Activated T-helper 9 cell treated with anti-CD3 and anti-CD28 coated beads, Interleukin-2, amount 50 U/mL, for 16 hours (primary cell): ENCODE measurements at places on chromosomes 1 and 21.

DNA sequence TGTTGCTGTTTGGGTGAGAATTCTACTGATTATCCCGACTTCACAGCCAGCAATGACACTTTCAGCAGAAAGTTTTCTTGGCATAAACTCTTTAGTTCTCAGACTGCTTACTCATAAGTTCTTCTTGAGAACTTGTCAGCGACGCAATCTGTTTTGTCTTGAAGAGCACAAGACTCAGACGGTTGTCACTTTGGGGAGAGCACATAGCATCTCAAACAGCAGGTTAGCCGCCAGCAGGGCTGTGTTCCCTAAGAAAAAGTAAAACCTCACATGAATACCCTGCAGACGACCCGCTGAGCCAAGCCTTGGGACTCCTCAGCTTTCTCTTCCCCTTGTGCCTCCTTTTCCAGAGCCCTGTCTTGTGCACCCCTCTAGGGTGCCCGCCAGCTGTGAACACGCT lies 11.4 kb downstream of the AGMAT start:
- DNase-seq: no peak

- DNase-seq: no peak
Observed at GRCh38 chr1:220325306-220325995, 53.2 kb upstream of the RAB3GAP2 start.

DNA sequence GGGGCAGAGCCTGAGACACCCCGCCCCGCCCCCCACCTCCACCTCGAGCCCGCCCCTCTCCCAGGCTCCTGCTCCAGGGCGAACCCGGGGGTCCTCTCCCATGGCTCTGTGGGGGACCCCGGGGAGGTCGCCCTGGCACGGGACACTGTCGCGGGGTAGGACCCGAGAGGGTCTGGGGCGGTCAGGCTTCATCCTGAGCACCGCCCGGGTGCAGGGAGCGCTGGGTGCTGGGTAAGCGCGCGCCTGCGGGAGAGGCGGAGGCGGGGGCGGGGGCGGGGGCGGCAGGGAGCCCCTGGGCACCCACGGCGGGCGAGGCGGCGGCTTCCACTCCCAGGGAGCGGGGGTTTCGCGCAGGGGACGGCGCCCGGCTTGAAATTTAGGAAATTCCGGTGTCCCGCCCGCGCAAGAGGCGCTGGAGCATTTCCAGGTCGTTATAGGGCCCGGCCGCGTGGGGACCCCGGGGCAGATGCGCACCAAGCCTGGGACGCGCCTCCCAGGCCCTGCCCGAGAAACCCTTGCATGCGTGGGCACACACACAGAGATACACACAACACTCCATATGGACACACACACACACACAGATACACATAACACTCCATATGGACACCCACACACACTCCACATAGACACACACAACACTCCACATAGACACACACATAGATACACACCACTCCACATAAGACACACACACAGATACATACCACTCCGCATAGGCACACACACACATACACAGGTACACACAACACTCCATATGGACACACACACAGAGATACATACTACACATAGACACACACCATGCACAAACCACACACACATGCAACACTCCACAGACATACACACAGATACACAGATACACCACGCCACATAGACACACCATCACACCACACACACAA lies 48.7 kb upstream of the SLC19A1 start:
- DNase-seq: peak; percentile 56

- no peak for DNase-seq
Observed at GRCh38 chr1:156600733-156601121, 552 bp downstream of the GPATCH4 start.

DNA sequence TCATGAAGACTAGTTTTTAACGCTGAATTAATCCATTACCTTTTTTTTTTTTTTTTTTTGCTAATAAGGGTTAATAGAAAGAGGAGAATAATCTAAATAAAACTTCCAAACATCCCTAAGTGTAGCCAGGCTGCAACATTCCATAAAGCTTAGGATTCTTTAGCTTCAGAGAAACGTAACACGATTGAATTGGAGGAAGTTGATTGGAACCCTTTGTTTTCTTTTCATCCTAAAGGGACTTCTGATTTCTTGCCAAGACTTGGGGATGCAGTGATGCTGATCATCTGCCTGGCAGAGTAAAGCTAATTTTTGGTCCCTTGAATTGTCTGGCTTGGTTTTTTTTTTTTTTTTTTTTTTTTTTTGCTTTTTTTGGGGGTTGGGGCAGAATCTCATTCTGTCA lies 142.9 kb downstream of the VPS13D start:
- DNase-seq: no peak

- DNase-seq: no peak
Observed at GRCh38 chr1:203177470-203178039, 1.9 kb upstream of the MYBPH start.

DNA sequence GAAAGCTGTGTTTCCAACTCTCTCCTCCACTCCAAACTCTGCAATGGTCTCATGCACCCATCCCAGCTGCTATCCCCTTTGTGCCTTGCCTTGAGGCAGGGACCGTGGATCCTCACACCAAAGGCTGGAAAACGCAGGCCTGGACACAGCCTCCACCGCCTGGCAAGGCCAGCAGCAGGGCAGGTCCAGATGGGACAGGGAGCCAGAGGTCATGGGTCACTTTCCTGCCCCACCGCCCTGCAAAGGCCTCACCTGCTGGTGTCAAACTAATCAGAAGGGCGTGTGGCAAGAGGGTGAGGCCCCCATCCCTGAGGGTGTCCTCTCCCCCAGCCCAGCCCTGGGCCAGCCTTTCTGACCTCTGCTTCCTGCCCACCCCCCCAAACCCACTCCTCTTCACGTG lies 106.3 kb downstream of the PAX7 start:
- DNase-seq: no peak
